ENCODE measurements at places on chromosomes 4 and X. TPM values are rescaled to one million over a fixed set of nuclear protein-coding genes. Genes with fewer than 3 reads are reported as not detected.
A peak's percentile ranks its signal among the peaks of the same experiment; 100 is the strongest.

AR gene
- polyA plus RNA-seq = 2.9 TPM

P2RY8 gene
- 1.7 TPM for polyA plus RNA-seq

DNA sequence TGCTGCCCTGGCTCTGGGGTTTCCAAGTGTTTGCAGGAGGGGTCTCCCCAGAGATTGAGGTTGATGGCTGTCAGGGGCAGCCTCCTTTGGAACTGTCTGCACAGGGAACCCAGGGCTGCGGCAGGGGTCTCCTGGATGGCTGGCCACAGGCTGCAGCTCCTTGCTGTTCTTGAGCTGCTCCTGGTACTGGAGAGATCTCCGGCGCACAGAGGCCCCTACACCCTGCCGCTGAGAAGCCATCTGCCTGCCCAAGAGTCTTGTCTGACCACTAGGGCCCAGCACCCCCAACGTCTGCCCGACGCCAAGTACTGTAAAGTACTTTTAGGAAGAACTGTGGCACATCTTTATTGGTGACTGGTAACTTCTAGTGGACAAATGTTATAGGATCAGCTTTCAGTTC is 13.5 kb downstream of the STIM2 start:
- no peak for DNase-seq

P2RY10 gene
- polyA plus RNA-seq = not detected

- no peak for DNase-seq
Measured at GRCh38 chrX:124414281-124414680, 67.9 kb downstream of the SH2D1A start.

DNA sequence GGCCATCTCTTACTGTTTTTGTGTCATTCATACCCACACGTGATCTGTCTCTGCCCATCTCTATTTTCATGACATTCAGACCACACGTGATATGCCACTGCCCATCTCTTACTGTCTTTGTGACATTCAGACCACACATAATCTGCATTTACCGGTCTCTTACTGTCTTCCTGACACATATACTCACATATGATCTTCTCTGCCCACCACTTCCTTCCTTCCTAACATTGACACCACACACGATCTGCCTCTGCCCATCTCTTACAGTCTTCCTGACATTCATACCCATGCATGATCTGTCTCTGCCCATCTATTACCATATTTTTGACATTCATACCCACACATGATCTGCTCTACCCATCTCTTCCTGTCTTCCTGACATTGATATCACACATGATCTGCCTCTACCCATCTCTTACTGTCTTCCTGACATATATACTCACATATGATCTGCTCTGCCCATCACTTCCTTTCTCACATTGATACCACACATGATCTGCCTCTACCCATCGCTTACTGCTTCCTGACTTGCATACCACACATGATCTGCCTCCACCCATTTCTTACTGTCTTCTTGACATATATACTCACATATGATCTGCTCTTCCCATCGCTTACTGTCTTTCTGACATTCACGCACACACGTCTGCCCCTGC is 36.1 kb downstream of the SCML1 start:
- DNase-seq = no peak

MAGEA11 gene
- not detected for polyA plus RNA-seq

DNA sequence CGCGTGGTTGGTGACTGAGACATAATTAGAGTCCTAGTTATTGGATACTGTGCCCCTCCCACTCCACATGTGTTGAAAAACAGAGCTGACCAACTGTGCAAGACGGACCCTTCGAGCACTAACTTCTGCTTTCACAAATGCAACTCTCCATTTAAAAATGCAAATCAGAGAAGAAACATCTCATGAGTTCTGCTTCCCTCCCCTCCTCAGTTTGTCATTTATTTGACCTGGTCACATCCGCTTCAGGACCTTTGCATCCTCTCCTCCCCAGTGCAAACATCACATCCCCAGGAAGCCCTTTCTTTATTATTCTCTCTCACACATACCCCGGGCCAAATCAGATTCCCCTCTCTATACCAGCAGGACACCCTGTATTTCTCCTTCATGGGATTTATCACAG is 38.1 kb upstream of the NOCT start:
- DNase-seq = no peak

DNA sequence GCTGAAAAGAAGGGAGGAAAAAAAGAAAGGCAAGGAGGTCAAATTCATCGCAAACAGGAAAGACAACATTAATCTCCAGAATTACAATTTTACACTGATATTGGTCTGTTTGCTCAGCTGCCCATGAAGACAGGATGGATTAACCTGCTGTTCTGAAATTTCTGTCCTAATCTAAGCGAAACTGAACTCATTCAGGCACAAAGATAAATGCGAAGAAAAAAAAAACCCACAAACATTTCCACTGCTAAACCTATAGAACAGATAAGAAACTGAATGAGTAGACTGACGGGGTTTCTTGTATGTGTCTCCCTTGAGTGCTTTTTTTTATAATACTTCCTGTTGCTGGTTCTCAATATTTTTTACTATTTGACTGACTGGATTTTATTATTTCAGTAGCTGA is 251.8 kb upstream of the FTHL17 start:
- DNase-seq = no peak

- DNase-seq = no peak
Measured at GRCh38 chrX:44308869-44309268, 34.6 kb downstream of the EFHC2 start.

- no peak for DNase-seq
Measured at GRCh38 chr4:166252487-166253402, 379.7 kb downstream of the TLL1 start.

CLNK gene
- polyA plus RNA-seq = 1.5 TPM

RAB39B gene
- 3.6 TPM for polyA plus RNA-seq

DNA sequence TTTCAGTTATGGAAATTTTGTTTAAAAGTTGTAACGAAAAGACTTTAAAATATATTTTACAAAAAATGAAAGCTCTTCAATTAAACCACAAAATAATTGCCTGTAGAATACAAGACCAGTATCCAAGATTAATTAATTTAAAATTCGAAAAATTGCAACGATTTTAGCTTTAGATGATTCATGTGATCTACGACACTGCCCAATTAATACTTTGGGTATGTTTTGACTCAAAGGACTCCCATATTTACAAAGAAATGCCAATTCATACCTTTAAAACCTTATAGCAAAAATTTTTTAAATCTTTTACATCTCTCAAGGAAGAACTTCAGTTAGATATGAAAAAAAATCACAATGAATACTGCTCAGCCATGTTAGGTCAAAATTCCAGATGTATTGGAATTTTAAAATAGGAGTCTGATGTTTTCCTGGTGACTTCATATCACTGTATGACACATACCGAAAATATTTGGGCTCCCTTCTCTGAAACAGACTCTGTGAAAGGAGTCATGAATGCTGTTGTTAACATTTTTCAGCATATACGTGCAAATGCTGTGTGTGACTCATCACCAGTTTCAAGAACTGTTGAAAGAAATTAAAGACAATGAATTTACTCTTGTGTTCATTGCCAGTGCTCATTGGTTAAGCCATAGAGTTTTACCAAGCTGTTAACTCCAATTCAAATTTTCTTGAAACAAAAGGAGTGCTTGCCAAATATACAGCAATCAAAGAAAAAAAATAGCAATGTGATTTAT is 13.8 kb upstream of the SMS start:
- DNase-seq = no peak

- DNase-seq = peak; percentile 58
Measured at GRCh38 chr4:185535612-185536410, 504 bp upstream of the PDLIM3 start.

GRCh38 chrX:78104447-78105176 is 564 bp downstream of the PGK1 start:
- DNase-seq = no peak

DNA sequence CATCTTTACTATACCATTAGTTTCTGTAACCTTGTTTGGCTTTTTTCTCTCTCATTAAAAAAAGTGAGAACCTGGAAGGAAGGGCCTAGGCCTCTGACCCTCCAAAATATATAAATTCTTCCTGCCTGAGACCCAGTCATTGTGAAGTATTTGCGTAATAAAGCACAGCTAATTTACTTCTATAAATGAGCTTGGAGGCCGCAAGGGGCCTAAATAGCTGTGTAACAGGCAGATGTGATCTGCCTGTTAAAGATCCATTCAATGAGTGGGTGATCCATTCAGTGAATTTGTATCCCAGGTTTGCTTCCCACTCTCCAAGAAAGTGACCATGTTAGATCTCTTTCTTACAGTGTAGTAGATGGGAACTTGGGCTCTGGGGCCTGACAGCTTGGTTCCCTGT is 595 bp upstream of the PYURF start:
- no peak for DNase-seq

GRCh38 chr4:6694177-6694901 is 661 bp downstream of the S100P start:
- DNase-seq = no peak

GRCh38 chrX:15204130-15204751 is 65.6 kb downstream of the ASB9 start:
- no peak for DNase-seq

HSPA4L gene
- 10.5 TPM for polyA plus RNA-seq

GRCh38 chr4:104693601-104694201 is 199.0 kb upstream of the CXXC4 start:
- no peak for DNase-seq

- DNase-seq = no peak
Measured at GRCh38 chrX:46873746-46874145, 36.9 kb downstream of the RP2 start.

GRCh38 chr4:162506253-162506652 is 342.5 kb upstream of the FSTL5 start:
- DNase-seq = no peak

- DNase-seq = no peak
Measured at GRCh38 chrX:68490644-68491043, 8.2 kb upstream of the YIPF6 start.

GRCh38 chr4:142202404-142203332 is 566.3 kb downstream of the IL15 start:
- DNase-seq = no peak

DNA sequence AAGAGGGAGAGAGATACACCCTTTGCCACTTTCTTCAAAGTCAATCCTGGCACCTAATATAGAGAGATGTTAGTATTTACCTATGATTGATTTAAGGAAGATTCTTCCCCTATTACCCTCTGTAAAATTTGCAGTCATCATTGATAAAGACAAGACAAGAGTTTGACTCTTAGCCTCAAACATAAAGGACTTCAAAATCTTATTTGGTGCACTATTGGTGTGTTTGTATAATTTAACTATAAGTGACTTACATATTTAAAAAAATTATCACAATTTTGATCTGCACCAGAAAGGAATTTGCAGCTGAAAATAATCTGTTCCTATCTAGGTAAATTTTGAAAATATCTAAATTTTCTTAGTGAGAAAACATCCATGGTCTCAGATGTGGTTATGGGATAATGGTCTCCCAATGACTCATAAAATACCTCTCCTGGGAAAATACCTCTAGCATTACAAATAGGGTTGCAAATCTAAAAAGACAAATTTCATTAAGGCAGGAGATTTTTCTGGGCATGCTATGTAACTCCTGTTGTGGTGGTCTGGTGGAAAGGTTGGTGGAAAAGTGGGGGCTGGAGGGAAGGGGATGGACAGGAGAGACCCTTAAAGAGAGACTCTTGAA is 173.6 kb upstream of the MED14 start:
- no peak for DNase-seq

DNA sequence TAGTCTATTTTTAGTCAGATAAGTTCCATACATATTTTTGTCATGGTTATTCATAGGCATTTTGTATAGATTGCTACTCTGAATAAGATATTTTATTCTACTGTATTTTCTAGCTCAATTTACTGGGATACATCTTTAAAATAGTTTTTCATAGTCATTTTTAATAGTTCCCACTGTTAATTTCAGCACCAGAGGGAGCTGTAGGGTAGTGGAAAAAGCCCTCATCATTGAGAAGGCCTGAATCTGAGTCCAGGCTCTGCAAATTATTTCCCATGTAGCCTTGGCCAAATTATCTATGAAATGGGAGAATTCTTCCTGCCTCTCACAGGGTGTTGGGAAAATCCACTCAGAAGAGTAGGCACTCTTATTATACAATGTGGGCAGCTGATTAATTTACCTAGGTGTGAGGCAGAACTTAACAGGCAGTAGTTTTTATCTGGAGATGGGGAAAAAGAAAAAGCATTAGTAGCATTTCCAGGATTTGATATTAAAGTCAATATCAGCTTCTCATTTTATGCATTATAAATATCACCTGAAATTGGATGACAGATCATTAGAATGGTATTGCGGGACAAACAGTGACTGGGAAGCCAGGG is 102.9 kb upstream of the PAQR3 start:
- DNase-seq = peak; percentile 25

GSTCD gene
- polyA plus RNA-seq = 18.3 TPM

DNA sequence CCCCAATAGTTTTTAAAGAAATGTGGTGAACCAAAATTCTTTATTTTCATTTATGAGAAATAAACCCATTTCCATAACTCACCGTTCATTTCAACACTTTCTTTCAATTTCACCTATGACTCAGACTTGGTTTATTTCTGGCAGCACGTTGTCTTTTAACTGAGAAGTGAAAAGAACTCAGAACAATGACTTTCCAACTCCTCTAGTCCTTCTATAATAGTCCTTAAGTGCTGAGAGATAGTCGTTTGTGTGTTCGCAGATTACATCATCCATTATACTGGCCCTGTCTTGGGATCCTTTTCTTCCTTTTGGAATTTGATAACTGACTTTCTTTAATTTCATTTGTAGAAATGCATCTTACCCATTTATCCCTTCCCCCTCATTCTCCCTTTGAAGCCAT is 113.6 kb downstream of the GLUD2 start:
- no peak for DNase-seq

SPANXN4 gene
- not detected for polyA plus RNA-seq

GRCh38 chr4:19478791-19479190 is 772.9 kb upstream of the SLIT2 start:
- DNase-seq = no peak

TBC1D9 gene
- polyA plus RNA-seq = 56.9 TPM

PCGF3 gene
- polyA plus RNA-seq = 67.4 TPM

- DNase-seq = no peak
Measured at GRCh38 chr4:47017494-47017893, 13.9 kb upstream of the GABRB1 start.

FGFRL1 gene
- polyA plus RNA-seq = 36.3 TPM

GRCh38 chr4:185219551-185220344 is 10.3 kb downstream of the SNX25 start:
- DNase-seq = no peak

GRCh38 chr4:134585972-134586371 is 384.4 kb upstream of the PABPC4L start:
- no peak for DNase-seq

DNA sequence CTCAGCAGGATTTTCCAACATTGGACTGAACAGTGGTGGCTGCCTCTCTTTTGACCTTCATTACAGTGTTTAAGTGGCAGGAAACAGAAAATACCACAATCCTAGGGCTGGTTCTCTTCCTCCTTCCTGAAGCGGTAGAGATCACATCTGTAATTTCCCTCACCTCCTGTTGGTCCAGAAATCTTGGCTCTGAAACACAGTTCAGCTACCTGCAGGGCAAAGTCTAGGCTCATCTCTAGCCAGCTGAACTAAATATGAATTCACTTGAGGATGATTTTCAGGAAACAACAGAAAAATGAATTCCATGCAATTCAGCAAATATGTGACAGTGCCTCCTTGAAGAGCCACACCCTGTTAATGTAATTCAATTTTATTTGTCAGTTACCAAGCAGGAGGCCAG is 531.9 kb downstream of the INPP4B start:
- no peak for DNase-seq

Measured in renal cortex interstitium (tissue), 15 donors.